ENCODE measurements at places on chromosomes 2 and 18.

GRCh38 chr2:224666951-224667553 lies 49.1 kb downstream of the CCDC195 start:
- no peak for DNase-seq
- H3K36me3 ChIP-seq = no peaks in the 10 kb centered on the region
- H3K27ac ChIP-seq = no peak overlapping the region
- H3K4me1 ChIP-seq = no peaks in the 10 kb centered on the region

- no peaks in the 10 kb centered on the region for H3K4me1 ChIP-seq
- peaks cover 18% of the 10 kb centered on the region for H3K36me3 ChIP-seq
- no peaks in the 10 kb centered on the region for H3K27me3 ChIP-seq
- H3K4me3 ChIP-seq = no peak overlapping the region
Measured at GRCh38 chr18:13481820-13482617, 244.3 kb downstream of the FAM210A start.

GRCh38 chr2:52964916-52965530 lies 802.6 kb upstream of the CHAC2 start:
- no peak overlapping the region for H3K27ac ChIP-seq
- H3K4me3 ChIP-seq = no peak overlapping the region
- no peaks in the 10 kb centered on the region for H3K36me3 ChIP-seq
- no peaks in the 10 kb centered on the region for H3K27me3 ChIP-seq
- no peaks in the 10 kb centered on the region for H3K4me1 ChIP-seq
- DNase-seq = no peak

- DNase-seq = peak; percentile 80
- peaks cover 66% of the 10 kb centered on the region for H3K4me1 ChIP-seq
- H3K27ac ChIP-seq = peak overlapping the region; percentile 53
- no peaks in the 10 kb centered on the region for H3K27me3 ChIP-seq
Measured at GRCh38 chr2:37570773-37571586, 100.5 kb downstream of the CDC42EP3 start.

DNA sequence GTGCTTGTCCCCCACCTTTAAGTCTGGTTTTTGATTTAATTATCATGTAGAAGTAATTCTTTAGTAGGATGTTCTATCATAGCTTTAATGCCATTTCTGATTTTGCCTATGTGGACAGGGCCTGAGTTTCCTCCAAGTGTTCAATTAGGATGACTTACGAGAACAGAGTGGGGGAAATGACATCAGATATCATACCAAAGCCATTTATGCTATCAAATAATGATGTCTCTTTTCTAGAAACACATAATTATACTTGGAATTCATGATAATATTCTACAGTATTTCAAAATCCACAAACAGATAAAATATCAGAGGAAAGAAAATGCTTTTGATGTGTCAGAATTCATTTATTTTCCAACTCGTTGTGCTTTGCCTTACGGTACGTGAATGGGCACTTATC lies 165.9 kb upstream of the SPRED2 start:
- no peak for DNase-seq
- no peaks in the 10 kb centered on the region for H3K4me1 ChIP-seq
- H3K4me3 ChIP-seq = no peak overlapping the region

GRCh38 chr2:101160454-101160853 lies 9.3 kb upstream of the TBC1D8 start:
- no peaks in the 10 kb centered on the region for H3K27me3 ChIP-seq
- no peak overlapping the region for H3K4me3 ChIP-seq
- no peak for DNase-seq

- H3K27me3 ChIP-seq = no peaks in the 10 kb centered on the region
- DNase-seq = no peak
- H3K4me1 ChIP-seq = no peaks in the 10 kb centered on the region
- H3K4me3 ChIP-seq = no peak overlapping the region
Measured at GRCh38 chr2:17302281-17302680, 216.0 kb downstream of the RAD51AP2 start.

GRCh38 chr2:190979906-190980629 lies 33.9 kb downstream of the STAT1 start:
- peak; percentile 55 for DNase-seq
- H3K4me3 ChIP-seq = no peak overlapping the region
- peak overlapping the region; percentile 45 for H3K27ac ChIP-seq
- H3K36me3 ChIP-seq = peaks cover 97% of the 10 kb centered on the region

- no peaks in the 10 kb centered on the region for H3K36me3 ChIP-seq
- peaks cover 8% of the 10 kb centered on the region for H3K4me1 ChIP-seq
- DNase-seq = no peak
- H3K27me3 ChIP-seq = no peaks in the 10 kb centered on the region
- H3K4me3 ChIP-seq = no peak overlapping the region
Measured at GRCh38 chr2:45353879-45354278, 257.2 kb downstream of the SRBD1 start.

- no peak overlapping the region for H3K27ac ChIP-seq
- peaks cover 10% of the 10 kb centered on the region for H3K36me3 ChIP-seq
- H3K4me3 ChIP-seq = no peak overlapping the region
- no peaks in the 10 kb centered on the region for H3K4me1 ChIP-seq
Measured at GRCh38 chr2:158546412-158547144, 89.8 kb downstream of the PKP4 start.

Data from tibial artery (tissue), 4 donors.